ENCODE measurements at places on chromosomes 1 and 21.
A peak's percentile ranks its signal among the peaks of the same experiment; 100 is the strongest.

- DNase-seq: no peak
Measured at GRCh38 chr1:92380867-92381266, 82.0 kb downstream of the RPAP2 start.

DNA sequence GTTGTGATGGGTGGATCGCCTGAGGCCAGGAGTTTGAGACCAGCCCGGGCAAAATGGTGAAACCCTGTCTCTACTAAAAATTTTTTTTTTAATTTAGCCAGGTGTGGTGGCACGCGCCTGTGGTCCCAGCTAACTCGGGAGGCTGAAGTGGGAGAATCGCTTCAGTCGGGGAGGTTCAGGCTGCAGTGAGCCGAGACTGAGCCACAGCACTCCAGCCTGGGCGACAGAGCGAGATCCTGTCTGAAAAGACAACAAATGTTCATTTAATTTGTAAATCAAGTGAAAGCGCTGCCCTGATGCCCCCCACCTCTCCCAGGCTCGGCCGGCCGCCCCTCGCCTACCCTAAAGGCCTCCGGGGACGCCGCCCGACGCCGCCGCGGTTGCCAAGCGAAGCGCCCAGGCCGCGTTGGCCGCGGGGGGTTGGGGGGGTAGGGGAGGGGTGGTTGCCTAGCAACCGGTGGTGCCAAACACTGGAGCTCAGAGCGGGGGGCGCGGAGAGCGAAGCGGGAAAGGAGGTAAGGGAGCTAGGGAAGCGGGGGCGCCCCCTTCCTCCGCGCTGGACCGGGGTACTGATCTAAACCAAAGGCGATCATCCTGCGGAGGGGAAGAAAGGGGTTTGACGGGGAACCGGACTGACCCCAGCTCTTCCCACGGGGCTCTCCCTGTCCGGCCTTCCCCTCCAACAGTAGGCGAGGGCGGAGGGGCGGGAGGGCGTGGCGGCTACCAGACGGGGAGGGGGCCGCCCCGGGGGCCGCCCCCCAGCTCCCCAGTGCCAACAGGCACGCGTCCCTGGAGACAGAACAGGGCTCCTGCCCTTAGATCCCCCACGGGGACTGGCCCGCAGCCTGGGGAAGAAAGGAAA, at the start of gene TEKT2:
Gene TEKT2 (plus strand): TSS at position 460 of the 862 bp plus-strand sequence. CDS start 828 bp downstream, outside the sequence.
- no peak for DNase-seq

GRCh38 chr1:42348498-42348897, 13.5 kb upstream of the FOXJ3 start:
- DNase-seq: no peak

DNA sequence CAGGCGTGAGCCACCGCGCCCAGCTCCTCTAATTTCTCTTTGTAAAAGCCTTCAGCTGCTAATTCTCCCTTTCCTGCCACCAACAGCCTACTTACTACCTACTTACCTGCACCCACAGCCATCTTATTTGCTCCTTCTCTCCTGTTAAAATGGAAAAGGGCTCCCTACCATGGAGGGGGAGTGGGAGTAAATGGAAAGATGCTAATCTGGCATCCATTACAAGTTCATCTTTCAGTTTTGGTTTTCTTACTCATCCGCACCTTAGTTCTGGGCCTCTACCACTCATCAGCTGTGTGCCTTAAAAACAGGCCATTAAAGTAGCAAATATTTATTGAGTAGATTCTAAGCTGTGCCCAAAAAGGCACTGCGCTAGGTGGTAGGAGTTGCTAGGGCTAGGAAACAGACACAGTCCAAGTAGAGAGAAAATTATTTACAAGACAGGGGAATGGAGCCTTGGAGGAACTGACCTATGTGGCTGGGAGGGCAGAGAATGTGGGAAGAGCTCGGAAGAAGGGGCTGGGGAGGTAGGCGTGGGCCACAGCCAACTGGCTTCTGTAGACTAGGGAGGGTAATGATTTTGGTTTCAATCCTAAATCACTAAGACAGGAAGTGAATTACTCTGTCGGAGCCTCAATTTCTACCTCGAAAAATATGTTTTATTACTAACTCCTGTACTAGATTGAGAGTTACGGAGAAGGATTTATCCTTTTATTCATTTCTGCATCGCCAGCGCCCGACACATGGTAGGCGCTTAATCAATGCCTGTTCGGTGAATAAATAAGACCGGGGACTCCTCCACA, 685 bp upstream of the DDI2 start:
- DNase-seq: no peak

DNA sequence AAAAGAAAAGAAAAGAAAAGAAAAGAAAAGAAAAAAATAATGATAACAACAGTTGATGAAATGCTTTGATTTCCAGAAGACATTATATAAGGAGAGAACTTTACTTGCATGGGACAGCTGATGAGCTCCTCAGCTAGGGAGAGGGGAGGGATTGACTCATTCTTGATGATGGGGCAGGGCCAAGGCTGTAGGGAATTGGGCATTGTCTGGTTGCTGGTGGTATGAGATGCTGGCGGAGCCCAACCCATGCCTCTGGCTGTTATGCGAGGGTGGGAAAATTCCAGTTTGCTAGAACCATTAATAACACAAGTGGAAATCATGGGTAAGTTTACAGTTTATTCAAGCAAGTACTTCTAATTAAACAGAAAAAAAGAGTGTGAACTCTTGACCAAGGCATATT, 36.0 kb upstream of the KIF26B start:
- no peak for DNase-seq

DNA sequence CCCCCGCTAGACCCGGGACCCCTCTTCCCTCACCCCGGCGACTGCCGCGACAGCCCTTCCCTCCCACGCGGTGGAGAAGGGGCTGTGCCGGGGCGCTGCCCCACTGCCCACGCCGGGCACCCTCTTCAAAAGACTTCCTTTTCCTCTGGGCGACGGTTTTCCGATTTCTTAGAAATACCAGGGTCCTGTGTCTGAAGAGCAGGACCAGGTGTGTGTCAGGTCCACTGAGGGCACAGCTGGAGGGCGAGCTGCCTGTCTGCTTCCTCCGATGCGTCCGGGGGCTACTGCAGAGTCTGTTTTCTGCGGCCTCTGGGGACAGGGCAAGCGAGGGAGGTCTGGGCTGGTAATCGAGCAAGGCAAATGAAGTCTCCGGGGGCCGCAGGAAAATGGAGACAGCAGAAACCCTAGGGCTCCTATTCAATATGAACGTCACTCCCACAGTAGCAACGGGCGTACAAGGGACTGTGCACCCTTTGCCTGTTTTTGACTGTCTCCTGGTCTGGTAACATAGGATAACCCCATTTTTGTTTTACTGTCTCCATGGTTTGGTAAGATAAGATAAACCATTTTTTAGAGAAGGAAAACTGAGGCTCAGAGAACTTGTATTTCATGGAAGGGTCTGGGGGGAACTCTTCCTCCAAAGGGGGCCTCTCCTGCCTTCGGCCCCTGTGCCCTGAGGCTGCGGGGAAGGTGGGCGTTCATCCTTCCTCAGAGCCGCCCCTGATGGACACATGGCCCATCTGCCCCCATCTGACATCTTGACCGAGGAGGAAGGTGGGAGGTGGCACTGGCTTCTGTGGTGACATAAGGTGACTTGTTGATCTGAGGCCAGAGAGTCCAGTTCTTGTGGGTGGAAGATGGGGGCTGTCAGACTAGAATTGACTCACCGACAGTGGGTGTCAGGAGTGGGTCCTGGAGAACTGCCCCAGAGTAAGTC, 970 bp downstream of the TNFRSF1B start:
- no peak for DNase-seq

DNA sequence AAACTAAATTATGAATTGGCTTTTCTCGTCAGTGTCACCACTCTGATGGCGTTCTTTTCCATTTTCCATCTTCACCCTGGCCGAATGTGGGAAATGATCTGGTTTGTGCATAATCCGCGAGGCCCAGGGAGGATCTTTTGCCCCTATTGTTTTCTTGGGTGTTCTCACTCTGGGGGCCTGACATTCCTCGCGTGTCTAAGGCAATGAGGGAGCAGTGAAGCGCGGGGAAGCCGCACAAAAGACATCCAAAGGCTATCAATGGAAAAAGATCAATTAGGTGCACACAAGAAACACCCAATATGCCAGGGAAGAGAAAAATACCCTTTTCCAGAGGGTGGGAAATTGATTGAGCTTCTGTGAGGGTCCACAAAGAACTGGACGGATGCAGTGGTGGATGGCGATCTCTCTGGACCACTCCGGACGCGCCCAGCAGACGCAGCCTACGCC, 941 bp upstream of the C1orf21 start:
- no peak for DNase-seq

DNA sequence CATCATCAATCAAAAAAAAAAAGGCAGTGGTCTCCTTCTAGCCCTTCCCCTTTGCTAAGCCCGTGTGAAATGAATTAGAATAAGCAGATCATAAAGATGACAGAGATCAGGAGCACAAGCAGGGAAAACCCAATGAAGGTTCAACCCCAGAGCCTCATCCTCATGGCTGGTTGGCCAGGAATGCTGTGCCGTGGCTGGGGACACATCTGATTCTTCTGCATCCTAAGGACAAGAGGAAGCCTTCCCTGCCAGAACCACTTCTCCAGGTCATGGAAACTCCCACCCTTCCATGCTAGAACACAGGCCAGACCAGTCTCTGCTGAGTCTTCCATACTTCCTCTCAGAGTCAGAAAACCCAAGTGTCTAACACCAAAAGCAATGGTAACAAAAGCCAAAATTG, 81.1 kb downstream of the CSMD2 start:
- no peak for DNase-seq

- DNase-seq: no peak
Measured at GRCh38 chr1:117613249-117613968, 7.6 kb downstream of the TENT5C start.

DNA sequence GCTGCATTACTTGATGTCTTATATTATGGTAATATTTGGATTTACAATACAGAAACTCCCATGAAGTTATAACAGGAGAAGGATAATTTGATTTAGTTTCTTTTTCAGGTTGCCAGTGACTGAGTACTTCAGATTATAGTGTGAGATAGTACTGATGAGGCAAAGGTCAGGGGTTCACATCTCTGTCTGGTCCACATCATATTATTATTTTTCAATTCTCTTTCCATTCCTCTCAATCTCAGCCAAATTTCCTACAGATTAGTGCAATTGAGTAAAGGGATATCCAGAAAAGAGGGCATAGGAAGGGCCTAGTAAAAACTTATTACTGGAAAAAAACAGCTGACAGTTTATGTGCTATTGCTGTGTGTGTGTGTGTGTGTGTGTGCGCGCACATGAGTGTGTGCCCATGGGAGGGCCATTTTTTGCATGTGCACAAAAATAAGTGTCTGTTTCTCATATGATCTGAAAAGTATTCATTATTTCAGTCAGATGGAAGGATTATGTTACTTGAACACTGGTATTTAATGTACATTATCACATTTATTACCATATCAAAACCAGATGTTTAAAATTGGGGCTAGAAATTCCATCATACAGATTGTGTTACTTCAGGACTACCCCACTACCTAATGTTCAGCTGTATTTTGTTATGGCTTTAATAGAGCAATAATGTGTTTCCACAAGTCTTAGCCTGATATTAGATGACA, 78.3 kb upstream of the KCNK2 start:
- DNase-seq: no peak

- no peak for DNase-seq
Measured at GRCh38 chr1:11657654-11658053, 3.0 kb downstream of the FBXO44 start.

- DNase-seq: no peak
Measured at GRCh38 chr1:100510451-100510850, 27.5 kb upstream of the GPR88 start.

GRCh38 chr1:211495584-211495983, 3.6 kb upstream of the RD3 start:
- no peak for DNase-seq

DNA sequence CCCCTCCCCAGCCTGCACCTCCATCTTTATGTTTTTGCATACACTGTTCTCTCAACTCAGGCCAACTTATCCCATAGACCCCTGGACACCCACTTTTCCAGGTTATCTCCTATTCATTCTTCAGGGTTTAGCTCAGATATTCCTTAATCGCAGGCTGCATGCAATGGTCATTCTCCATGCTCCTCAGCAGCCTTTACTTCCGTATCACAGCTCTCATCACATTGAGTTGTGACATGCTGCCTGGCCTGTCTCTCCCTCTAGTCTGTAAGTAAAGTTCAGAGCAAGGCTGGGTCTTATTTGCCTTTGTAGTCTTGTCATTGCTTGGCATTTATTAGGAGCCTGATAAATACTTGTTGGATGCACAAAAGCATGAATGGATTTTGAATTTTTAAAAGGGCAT, 6.9 kb downstream of the DNAJC6 start:
- no peak for DNase-seq

GRCh38 chr1:45999507-45999906, 132.9 kb downstream of the PIK3R3 start:
- no peak for DNase-seq

GRCh38 chr1:54254055-54254454, 54.1 kb downstream of the MRPL37 start:
- DNase-seq: no peak

DNA sequence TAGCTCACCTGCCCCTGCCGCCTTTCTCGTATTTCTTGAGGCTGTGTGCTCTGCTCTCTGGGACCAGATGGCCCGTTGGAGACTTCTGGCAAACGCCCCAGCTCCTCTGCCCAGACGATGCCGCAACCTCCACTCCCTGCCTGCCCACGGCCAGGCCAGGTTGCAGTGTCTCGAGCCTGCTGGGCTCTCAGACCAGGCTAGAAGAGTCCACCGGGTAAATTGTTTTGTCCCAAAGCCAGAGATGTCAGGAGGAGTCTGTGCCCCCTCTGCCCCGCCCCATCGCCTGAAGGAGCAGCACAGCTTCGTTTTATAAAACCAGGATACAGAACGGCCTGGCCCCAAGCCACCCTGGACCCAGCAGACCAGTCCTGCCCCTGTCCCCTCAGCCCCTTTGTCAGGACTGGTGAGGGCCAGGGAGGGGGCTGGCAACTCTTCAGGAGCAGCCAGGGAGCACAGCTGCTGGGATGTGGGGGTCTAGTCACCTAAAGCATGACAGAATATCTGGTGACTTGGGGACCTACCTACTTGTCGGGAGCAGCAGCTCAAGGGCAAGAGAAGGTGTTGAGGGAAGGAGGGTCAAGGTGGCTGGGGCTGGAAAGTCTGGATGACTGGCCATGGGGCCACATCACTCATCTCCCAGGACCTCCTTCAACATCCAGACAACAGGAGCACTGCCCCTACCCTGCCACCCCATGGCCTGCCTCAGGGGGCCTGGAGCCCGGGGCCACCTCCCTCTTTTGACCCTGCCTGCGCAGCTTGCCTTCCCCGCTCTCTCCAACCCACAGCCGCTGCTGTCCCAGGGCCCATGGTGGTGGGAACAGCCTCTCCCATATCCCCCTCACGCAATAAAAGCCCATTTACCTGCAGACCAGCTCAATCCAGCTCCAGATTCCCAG, 33.9 kb upstream of the LBR start:
- DNase-seq: no peak

- peak; percentile 42 for DNase-seq
Measured at GRCh38 chr1:32240140-32240951, 6.7 kb upstream of the FAM167B start.

DNA sequence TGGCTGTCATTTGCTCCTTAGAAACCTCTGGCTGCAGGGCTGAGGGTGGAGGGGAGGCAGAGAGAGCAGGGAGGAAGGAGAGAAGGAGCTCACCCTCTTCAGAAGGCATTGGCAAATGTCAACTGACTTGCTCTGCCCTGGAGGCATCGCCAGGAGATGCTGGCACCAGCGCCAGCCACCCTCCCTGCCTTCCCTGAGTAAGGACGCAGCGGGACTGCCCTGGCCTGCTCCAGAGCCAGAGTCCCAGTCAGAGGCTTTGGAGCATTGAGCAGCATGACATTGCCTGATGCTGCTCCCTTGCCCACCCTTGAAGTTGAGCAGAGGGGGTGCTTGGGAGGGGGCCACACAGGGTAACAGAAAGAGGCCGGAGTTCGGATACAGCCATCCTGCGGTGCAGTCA, 62.3 kb downstream of the DISP3 start:
- DNase-seq: no peak

Data from CD8-positive, alpha-beta T cell (primary cell).